Activated naive CD4-positive, alpha-beta T cell treated with anti-CD3 and anti-CD28 coated beads, Interleukin-2, amount 10 ng/mL, durations not matched to agents 7 days and 5 days (primary cell): ENCODE measurements at places on chromosomes 12 and 14.

DNA sequence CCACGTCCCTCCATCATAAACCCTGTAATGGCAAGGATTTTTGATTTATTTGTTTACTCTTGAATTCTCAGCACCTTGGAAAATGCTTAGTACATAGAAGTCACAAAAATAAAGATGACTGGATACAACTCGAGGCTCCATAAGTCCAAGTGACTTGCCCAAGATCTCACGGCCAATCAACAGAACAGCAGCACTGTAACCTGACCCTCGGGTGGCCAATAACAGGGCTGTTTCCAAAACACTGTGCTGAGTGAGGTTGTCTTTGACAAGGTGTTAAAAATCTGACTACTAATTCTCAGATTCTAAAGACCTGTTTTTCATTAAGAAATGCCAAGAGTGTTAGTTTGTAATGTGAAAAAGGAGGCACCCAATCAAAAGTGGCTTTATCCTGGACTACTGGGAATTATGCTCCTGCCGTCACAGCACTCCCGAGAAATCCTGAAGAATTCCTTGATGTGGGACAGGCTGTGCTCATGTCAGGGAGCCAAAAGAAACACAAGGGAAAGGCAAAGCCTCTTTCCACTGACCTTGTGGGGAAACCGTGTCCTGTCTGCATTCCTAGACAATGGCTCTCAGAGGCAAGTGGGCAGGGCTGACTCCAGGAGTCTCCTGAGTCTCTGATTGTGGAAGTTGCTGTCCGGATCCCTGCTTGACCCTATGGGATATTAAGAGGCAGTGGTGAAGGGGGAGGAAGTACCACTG lies 204.7 kb upstream of the PELI2 start:
- DNase-seq: no peak

- no peak for DNase-seq
These were observed 128.9 kb downstream of the FOXA1 start for GRCh38 chr14:37466003-37466622.

- DNase-seq: no peak
These were observed 59.7 kb downstream of the E2F7 start for GRCh38 chr12:77005611-77006098.

DNA sequence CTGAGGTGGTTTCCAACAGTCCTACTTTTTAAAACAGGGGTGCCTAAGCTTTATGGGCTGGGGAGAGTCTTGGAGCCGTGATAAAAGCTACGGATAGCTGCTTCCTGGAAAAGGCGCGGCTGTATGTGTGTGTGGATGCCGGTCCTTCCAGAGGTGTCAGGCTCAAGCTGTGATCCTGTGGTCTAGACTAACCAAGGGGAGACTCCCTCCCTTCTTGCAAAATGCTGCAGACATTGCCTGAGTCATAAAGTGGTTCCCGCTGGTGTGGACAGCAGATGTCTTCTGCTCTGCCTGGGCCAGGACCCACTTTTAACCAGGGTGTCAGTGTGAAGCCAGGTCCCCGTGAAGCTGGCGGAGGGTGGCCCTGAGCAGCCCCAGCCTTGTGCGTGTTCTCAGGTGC lies 37.8 kb downstream of the CCDC92 start:
- DNase-seq: no peak

GRCh38 chr12:10672231-10672868 lies 1.5 kb downstream of the STYK1 start:
- DNase-seq: peak; percentile 37

- DNase-seq: no peak
These were observed 101.9 kb upstream of the OVCH1 start for GRCh38 chr12:29599381-29599780.

DNA sequence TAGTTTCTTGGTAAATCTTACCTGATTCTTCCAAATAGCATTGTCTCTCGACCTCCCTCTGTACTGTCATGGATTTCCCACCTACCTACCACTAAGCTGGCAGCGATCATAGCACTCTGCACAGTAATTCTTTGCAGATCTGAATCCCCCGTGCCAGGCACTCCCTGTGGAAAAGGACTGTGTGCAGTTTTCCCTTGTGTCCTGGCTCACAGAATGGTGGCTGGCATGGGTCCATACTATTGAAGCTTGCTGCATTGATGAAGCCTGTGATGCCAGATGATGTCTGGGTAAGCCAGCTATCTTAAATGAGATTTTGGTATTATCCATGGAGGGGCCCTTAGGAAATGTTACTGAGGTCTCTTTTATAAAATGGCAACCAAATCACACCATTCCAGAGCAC lies 135.7 kb downstream of the RPAP3 start:
- no peak for DNase-seq

- DNase-seq: peak; percentile 41
These were observed 2.7 kb upstream of the ABCD2 start for GRCh38 chr12:39622306-39622705.

DNA sequence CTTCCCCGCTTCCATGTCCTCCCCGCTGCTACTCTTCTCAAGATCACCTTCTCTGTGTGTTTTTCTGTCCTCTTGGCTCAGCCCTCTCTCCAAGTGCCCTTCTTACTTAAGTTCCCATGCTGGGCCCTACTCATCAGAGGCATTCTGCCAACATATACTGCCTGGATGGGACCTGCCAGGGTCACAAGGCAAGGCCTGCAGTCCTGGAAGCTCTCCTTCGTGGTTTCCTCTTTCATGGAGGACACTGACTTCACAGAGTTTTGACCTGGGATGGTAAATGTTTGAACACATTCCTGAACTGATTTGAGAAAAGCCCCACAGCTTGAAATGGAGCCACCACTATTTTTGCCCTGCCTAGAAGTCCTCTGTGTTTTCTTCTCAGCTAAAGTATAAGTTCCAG lies 140.9 kb downstream of the TMEM30B start:
- DNase-seq: no peak
